ENCODE measurements at places on chromosomes 12 and 14.

DNA sequence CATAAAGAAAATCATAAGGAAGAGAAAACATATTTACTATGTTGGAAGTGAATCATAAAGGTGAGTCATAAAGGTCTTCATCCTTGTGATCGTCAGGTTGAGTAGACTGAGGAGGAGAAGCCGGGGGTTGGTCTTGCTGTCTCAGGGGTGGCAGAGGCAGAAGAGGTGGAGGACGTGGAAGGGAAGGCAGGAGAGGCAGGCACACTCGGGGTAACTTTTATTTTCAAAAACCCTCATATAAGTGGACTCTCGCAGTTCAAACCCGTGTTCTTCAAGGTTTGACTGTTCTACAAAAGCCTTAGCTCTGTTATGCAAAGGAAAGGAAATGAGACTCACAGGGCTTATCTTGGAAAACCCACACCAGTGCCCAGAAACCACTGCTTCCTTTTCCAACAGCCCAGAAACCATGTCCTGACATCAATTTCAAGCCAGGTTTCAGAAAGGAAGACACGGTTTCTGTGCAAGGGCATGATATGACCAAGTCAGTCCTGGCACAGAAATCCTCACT, 14.0 kb downstream of the SMCO2 start:
- DNase-seq, result no peak

GRCh38 chr12:94623161-94623920, 27.0 kb downstream of the TMCC3 start:
- no peak for DNase-seq

GRCh38 chr12:112584266-112584722, 165.5 kb downstream of the PTPN11 start:
- DNase-seq, result no peak

DNA sequence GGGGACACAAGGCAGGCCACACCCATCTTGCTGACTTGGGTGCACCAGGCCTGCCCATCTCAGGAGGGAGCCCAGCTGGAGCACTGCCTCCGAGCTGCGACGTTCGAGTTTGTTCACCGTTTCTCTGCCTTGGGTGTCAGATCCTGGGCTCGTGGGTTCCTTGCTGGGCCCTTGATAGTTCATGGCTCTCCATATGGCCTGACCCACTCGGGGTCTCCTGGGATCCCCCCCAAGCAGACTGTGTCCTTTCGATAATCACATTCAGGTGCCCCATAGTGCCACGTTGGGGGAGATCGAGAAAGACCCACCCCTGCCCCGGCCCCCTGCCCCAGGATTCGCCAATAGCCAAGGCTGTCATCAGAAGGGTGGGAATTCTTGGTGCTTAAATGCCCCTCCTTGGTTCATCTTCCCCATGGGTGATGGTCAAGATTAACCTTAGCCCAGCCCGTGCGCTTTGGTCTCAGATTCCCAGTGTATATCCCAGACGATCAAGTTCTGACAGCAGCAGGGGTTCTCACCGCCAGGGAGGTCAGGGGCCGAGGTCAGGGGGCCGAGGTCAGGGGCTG, 7.4 kb downstream of the RFLNA start:
- DNase-seq, result no peak

- DNase-seq, result peak; percentile 72
Observed at GRCh38 chr12:57549909-57550640, at the start of gene KIF5A. Gene KIF5A (plus strand): TSS chr12:57550044. CDS start chr12:57550272, 228 bp downstream.

GRCh38 chr12:65868878-65869277, 44.6 kb downstream of the HMGA2 start:
- DNase-seq, result no peak

- no peak for DNase-seq
Observed at GRCh38 chr14:105141486-105142281, 26.9 kb downstream of the JAG2 start.

DNA sequence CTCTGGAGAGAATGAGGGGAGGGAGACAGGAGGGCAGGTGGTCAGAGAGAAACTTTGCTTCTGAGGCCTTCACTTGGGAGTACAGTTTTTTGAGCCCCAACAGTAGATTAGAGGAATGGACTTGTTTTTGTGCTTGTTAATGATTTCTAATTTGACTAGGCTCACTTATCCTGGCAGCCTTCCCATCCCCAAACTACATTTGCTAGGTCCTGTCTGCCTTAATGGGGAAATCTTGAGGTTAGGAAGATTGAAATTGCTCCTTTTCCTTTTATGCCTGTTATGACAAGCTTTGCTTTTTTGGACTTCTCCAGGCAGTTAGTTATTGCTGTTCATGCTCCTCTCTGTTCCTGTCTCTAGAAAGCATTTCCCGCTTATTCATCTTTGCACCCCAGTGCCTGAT, 37.7 kb downstream of the SYNE2 start:
- no peak for DNase-seq

DNA sequence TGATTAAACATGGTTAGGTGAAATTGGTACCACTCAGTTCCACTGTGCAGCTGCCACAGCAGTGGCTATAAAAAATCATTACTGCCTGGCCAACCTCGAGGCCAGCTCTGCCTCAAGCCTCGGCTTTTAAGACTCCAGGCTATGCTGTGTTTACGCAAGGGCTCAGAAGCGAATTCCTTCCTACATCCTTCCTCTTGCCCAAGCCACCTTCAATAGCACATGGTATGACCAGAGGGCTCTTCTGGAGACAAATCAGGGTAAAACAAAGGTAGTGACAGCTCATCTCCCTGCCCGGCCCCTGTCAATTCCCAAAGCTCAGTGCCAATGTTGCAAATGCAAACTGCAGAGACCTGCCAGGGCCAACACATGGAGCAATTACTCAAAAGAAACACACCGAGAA, 31.9 kb downstream of the NUAK1 start:
- no peak for DNase-seq

GRCh38 chr14:20400589-20400964, 12.7 kb downstream of the TEP1 start:
- no peak for DNase-seq

GRCh38 chr12:51517800-51518199, 73.2 kb upstream of the SCN8A start:
- no peak for DNase-seq

- DNase-seq, result no peak
Observed at GRCh38 chr12:105469211-105469610, 138.7 kb downstream of the C12orf75 start.

GRCh38 chr12:63844391-63845341, at the start of gene SRGAP1:
Gene SRGAP1 (plus strand): TSS chr12:63844700. CDS start chr12:63844817, 117 bp downstream.
- DNase-seq, result peak; percentile 50

- DNase-seq, result no peak
Observed at GRCh38 chr12:63150713-63151622, at the start of gene AVPR1A. Gene AVPR1A (minus strand): TSS chr12:63151201. CDS start chr12:63150836, 365 bp downstream.

- no peak for DNase-seq
Observed at GRCh38 chr12:124700810-124701592, 133.6 kb upstream of the NCOR2 start.

DNA sequence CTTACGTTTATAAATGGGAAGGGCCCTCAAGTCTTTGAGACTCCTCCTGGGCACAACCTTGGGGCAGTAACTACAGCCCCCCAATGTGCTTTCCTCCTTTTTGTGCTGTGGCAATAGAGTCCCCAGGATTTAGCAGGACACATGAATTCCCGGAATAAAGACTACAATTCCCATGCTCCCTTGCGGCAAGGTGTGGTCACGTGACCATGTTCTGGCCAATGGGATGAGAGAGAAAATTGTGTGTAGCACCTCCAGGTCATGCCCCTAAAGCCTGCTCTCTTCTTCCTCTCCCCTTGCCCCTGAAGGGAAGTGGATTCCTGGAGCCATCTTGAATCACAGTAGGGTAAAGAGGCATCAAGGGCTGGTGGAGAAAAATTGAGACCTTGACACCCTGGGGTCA, 295.1 kb upstream of the SFSWAP start:
- no peak for DNase-seq

- no peak for DNase-seq
Observed at GRCh38 chr12:27237790-27238771, 6.0 kb upstream of the STK38L start.

GRCh38 chr14:102929241-102930137, 7.0 kb downstream of the AMN start:
- DNase-seq, result no peak

- no peak for DNase-seq
Observed at GRCh38 chr14:87601036-87601435, 391.9 kb downstream of the GALC start.

GRCh38 chr12:124273630-124274029, 21.3 kb upstream of the RFLNA start:
- peak; percentile 75 for DNase-seq

- no peak for DNase-seq
Observed at GRCh38 chr14:92586963-92587699, 73.5 kb downstream of the RIN3 start.

DNA sequence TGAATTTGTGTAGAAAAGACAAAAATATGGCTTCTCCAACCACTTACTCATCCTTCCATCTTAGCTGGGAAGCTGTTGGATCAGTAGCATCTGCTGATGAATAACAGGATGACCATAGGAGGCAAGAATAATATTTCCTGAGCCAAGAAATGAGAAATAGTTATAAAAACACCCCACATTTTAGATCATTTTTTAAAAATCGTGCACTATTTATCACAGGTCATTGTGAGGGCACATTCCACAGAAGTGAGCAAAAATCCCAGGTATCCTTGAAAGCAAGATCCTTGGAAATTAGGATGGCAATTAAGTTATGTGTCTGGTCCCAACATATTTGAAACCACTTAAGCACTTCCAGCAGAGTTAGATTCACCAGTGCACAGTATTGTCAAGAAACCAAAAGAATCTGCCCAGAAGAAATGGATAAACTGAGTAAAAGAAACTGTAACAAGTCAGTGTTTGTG, 8.4 kb downstream of the FAR2 start:
- no peak for DNase-seq

DNA sequence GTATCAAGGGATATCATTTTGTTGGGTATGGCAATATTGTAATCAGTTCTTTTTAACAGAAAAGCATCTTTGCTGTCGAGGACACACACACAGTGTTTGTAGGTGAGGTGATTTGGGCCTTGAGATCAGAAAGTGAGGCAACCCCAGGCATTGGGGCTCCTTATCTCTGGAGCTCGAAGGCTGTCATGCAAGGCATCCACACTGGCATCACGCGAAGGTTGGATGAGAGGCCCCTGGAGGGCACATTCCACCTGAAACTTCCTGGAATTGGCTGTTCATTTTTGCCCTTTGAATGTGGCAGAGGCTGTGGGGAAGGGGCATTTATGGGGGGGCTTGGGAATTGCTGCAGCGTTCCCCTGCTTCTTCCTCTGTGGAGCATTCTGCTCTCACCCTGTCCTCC, 45.5 kb downstream of the IL31 start:
- DNase-seq, result no peak

- no peak for DNase-seq
Observed at GRCh38 chr14:34824826-34825225, 50.3 kb downstream of the BAZ1A start.

- no peak for DNase-seq
Observed at GRCh38 chr12:65409726-65410125, 131.2 kb downstream of the MSRB3 start.

- no peak for DNase-seq
Observed at GRCh38 chr14:42307239-42307825, 700.7 kb downstream of the LRFN5 start.

GRCh38 chr14:73339846-73340595, 102.7 kb downstream of the PAPLN start:
- no peak for DNase-seq

GRCh38 chr14:22481546-22481945, 107.5 kb downstream of the DAD1 start:
- DNase-seq, result no peak

DNA sequence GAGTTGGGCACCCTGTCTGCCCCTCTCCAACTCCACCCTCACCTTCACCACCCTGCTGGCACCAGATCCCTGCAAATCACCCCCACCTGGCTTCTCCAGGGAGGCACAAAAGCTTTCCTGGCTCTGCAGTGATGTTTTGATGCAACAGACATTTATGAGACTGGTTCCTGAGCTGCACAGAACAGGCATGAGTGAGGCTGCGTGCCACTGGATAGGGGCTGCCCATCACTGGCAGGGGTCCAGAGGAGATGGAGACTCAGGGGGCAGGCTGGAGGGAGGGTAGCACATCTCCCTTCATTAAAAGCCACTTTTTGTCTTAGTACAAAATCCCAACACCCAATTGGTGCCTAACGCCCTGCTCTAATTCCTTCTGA, 17.3 kb upstream of the ZDHHC22 start:
- DNase-seq, result no peak

DNA sequence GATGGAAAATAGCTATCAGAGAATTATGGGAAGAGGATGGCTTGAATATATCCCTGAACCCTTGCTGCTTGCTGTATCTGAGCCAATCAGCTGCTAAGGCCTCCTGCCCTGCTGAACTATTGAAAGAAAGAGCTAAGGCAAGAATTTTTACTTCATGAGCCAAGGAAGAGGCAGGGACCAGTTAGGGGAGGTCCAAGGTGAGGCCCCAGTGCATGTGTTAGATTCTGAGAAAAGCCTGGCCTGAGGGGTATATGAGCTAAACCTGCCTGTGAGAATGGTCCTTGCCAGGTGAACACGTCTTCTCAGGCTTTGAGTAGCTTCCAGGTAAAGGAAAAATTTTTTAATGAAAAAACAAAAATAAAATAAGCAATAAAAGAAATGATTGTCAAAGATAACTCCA, 218.0 kb downstream of the SYT1 start:
- no peak for DNase-seq

- DNase-seq, result no peak
Observed at GRCh38 chr14:73467377-73467776, 9.0 kb upstream of the NUMB start.

DNA sequence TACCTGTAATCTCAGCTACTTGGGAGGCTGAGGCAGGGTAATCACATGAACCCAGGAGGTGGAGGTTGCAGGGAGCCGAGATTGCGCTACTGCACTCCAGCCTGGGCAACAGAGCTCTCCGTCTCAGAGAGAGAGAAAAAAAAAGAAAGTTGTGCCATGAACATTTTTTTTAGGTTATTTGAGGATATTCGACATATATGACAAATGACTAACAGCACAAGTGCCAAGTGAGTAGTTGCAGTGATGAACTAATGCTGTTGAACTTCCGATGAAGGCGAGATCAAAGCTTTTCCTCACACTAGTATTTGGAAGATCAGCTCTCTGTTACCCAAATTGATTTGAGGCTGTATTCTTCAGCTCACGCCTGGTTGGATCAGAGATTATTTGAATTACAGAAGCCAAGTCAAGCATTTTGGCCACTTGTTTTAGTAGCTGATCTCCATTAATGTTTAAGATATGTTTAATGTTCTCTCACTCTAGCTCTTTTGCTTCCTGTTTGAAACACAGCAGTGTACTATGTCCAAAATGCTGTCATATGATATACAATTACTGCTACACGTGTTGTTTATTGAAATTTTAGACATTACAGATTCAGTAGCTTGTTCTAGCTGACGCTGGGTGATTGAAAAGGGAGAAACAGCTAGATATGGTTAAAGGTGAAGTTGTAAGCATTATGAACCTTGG, 43.4 kb downstream of the WDR20 start:
- no peak for DNase-seq

DNA sequence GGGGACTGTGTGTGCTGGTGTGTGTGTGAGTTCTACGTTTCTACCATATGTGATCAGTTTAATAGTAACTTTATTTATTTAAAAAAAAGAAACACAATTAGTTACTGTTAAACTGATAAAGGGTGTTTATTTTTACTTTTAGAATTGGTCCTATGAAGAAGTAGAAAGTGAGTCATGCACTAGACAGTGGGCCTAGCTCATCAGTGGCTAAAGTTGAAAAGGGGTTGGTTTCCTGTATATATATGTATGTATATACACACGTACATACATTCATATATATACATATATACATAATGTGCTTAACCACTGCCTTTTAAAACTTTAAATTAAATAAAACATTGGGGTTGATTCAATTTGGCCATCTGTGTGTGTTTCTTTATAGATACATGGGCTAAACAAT, 68.8 kb upstream of the TMEM263 start:
- no peak for DNase-seq
